ENCODE measurements at places on chromosomes 13 and 19.

- DNase-seq, result no peak
Measured at GRCh38 chr13:77013853-77014542, 13.0 kb downstream of the FBXL3 start.

DNA sequence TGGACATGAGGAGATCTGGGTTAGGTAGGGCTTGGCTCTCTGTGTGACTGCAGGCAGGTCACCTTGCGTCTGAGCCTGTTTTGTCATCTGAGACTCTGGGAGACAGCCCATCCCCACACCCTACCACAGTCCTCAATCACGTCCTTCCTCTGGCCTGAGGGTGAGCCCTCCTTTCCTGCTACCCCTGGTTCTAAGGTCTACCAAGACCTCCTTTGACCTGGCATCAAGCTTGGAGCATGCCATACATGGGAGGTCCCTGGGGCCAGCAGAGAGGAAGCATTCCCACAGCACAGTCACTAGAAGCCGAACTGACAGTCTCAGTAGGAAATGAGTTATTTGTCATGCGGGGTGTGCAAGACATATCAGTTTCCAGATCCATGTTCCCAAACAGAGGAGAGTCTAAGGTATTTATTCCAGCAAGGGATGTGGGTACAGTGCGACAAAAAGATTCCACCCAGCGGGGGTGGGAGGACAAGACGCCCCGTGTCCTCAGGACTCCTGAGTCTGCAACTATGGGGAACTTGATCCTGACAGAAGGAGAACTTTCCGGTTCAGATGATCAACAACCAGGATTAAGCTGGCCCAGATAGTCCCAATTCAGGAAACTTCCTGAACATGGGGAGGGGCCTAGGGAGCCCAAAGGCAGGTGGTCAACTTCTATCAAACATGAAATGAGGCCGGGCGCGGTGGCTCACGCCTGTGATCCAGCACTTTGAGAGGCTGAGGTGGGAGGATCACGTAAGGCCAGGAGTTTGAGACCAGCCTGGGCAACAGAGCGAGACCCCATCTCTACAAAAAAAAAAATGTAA is 9.5 kb downstream of the ARRDC2 start:
- DNase-seq, result peak; percentile 35

DNA sequence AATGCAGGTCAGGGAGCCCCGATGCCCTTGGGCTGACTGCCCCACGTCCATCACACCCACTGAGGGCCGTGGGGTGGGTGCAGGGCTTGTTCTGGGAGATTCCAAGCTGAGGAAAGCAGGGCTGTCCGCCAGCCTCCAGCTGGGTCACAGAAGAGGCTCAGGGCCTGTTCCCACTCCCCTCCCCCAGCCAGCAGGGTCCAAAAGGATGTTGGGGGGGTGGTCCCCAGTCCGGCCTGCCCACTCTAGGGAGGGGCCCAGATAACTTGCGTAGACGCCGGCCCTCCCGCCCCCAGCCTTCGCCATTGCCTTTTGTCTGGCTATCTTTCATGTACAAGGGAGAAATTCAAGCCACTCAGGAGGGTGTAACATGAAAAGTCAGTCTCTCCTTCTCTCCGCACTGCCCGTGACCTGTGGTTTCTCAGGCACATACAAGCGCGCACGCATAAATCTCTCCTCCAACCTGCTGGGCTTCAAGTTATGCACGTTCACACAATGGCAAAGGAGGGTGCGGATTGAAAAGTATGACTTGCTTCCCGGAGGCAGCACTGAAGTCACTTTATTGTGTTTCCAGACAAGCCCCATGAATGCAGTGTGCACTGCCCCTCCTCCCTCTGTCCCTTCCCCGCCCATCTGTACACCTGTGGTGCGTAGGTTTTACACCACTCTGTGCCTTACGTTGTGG is 20.2 kb downstream of the CARM1 start:
- DNase-seq, result no peak

DNA sequence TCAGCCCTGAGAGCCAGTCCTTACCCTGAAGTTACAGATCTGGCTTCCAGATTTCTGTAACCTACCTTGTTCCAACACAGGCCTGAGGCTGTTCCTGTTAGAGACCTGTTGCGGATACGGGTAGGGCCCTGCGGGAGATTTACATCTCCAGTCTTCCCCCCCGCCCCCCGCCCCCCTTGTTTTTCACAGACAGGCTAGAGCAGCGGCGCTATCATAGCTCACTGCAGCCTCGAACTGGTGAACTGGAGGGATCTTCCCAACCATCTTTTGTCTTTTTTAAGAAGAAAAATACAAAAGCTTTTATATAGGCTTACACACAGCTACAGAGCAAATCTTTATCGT is 10.6 kb upstream of the CEACAM21 start:
- no peak for DNase-seq

- no peak for DNase-seq
Measured at GRCh38 chr19:18795540-18795939, 4.4 kb upstream of the COMP start.

GRCh38 chr19:45404557-45405434 is at the start of gene PPP1R13L:
Gene PPP1R13L, minus strand, starts transcription at chr19:45405069. Its CDS starts 6,751 bp downstream, at chr19:45398318.
- peak; percentile 67 for DNase-seq

DNA sequence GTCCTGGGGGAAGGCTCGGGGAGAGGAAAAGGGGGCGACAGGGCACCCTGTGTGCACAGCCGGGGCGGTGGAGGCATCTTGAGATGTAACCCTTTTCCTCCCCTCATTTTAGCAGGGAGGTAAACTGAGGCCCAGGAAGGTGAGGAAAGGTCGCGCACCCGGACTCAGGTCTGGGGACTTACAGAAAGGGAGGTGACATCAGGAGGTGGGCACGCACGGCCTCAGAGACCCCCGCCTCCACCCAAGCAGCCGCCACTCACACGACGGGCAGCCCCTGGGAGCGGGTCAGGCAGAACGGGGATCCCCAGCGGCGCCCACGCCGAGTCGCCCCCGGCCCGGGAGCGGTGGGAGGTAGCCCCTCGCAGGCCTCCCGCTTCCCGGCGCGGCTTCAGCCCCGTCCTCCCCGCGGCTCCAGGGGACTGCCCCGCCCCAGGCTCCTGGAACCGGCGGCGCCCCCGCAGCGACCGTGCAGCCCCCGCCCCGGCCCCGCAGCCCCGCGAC is 477 bp downstream of the PIP5K1C start:
- DNase-seq, result no peak

DNA sequence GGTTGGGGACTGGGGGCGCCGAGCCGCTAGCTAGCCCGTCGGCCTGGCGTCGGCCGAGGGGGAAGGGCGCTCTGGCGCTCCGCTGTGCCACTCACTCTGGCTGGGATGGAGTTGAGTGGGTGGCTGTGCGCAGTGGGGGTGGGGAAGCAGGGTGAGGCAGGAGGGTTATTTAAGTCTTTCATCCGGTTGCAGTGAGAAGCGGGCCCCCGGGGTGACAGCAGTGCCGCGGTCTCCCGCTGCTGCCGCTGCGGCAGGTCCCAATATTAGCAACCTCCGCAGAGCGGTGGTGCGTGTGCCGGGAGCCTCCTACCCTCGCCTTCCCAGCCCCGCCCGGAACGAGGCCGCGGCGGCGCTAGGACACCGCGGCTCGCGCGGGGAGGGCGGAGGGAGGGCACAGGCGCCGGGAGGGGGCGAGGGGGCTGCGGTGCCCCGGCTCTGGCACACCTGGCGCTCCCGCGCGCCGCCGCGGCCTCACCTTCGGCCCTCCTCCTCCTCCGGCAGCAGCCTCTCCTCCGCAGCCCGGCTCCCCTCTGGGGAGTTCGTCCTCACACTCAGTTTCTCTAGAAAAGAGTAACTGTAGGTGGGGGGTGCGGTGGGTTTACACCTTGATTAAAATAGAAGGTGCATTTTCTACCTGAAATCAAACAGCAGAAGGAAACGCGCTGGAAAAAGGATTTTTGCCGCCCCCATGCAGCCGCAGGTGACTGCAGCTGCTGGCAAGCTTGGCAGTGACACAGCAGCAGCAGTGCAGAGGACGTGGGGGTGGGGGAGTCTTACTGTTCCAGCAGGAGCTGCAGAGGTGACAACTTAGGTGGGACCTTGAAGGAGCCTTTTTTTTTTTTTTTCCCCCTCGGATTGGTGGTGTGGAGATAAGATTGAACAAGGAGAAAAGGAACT is 4.5 kb downstream of the FGF9 start:
- peak; percentile 53 for DNase-seq

DNA sequence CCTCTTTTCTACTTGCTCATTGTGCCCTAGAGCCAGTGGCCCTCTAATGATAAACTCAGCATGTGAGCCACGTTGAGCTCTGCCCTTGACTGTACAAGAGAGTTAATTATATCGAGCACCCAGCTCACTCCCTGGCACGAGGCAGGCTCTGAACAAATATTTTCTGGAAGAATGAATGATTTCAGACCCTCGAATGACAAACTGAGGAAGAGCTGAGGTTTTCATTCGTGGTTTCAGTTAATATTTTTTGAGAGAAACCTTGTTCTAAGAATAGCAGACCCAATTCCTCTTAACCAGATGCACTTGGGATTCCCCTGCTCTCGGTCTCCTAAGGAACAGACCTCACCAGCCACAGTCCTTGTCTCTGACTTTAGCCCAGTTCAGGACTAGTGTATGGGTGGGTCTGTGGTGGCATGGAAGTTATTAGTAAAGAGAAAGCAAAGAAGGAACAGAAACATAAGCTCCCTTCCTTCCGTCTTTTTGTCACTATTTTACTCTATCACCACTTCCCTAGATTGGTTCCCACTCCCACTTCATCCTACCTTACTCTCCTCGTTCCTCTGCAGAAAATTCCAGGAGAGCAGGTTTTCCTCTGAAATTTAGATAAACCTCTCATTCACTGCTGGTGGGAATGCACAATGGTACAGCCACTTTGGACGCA is 22.1 kb upstream of the WDFY2 start:
- no peak for DNase-seq

DNA sequence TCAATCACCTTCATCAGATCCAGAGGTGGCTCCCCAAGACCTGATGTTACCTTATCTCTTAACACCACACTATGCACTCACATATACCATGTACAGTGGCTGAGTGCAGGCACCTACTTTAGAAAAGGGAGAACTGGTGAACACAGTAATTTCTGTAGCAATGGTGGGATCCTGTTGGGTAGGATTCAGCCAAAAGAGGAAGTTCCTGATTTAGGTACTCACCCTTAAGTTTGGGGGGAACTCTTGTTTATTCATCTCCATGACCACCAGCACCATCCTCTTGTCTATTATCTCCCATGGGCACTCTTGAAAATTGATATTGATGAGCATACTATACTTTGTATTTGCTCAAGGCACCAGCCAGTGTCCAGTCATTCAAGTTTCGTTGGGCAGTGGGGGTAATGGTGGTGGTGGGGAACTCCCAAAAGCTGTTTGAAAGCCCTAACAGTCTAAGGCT is 324.4 kb downstream of the LMO7 start:
- DNase-seq, result no peak

DNA sequence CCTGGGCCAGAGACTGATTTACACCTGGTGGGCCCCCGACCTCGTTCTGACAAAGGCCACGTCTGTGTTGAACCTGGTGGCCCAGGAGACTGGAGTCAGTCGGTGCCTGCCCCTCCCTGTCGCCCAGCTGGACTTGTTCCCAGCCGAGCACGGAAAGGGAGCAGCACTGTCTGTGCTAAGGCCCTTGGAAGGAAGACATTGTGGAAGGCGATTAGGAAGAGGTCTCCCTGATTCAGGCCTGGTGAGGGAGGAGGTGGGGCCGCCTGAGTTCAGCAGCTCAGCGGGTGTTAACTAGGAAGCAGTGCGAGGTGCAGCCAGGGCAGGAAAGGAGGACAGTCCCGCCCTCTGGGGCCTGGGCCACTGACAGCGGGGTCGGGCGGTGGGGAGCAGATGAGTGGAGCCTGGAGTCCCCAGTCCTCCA is 64.7 kb downstream of the GPR12 start:
- no peak for DNase-seq

- no peak for DNase-seq
Measured at GRCh38 chr19:33280351-33280921, 21.9 kb downstream of the CEBPA start.

- DNase-seq, result no peak
Measured at GRCh38 chr19:21765151-21765550, 2.2 kb downstream of the ZNF100 start.

DNA sequence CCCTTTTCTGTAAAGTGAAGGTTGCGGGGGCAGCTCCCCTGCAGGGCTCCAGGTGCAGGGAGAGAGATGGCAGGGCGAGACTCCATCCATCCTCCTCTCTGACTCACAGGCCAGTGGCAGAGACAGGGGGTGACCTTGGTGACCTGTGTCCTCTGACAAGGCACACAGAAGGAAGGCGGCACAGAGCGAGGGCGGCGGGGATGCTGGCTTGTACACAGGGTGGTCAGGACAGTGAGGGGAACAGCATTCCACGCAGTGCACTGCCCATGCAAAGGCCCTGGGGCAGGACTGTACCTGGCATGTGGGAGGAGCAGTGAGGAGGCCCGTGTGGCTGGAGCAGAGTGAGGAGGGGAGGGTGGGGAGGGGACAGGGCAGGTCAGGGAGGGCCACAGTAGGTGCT is 7.7 kb downstream of the NDUFA11 start:
- no peak for DNase-seq

GRCh38 chr13:79382545-79383275 is 23.3 kb downstream of the RBM26 start:
- no peak for DNase-seq

DNA sequence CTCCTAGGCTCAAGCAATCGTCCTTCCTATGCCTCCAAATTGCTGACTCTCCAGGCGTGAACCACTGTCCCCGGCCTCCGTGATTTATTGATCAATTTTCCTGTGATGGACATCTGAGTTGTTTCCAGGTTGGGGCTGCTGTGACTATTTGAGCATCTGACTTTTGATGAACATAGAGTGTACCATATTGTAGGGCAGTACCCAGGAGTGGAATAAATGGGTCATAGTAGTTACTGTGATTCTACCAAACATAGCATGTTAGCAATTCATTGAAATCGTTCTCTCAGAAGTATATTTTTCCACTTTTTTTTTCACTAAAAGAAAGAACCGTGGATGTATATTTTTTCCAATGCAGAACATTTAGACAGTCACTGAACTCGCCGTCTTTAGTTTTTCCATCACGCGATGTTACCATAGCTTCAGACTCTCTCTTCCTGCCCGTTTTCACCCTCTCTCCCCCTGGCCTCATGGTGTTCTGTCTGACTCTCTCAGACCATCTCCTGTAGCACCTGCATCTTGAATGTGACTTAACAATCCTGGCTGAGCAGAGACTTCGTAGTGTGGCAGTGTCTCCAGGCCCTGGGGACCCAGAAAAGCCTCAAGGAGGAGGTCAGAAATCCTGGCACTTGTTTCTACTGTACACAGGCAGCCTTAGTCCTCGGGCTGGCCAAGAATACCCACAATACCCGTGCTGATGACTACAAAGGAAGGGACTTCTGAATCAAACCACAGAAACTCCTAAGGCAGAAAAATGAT is 3.2 kb upstream of the RASGRP4 start:
- DNase-seq, result no peak

GRCh38 chr13:95355494-95355893 is 54.2 kb upstream of the ABCC4 start:
- DNase-seq, result peak; percentile 63

DNA sequence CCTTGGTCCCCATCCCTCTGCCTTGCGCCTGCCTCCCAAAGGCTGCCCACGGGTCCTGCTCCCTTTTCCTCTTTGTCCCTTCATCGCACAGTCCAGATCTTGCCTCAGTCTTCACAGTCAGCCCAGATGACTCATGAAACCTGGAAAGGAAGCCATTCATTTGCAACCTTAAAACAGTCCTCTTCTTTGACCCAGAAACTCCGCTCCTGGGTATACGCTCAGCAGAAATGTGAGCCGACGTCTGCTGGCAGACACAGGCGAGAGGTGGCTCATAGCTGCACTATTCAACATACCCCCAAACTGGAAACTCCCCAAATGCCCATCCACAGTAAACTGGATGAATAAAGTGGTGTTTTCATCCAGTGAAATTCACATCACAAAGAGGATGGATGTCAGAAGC is 13.6 kb upstream of the PEPD start:
- no peak for DNase-seq

GRCh38 chr13:25232937-25233515 is 54.3 kb downstream of the MTMR6 start:
- DNase-seq, result peak; percentile 70

- DNase-seq, result no peak
Measured at GRCh38 chr13:107241381-107241780, 673.4 kb upstream of the ARGLU1 start.

All from A673 (cell line).